ENCODE measurements at places on chromosomes 2 and 18.

DNA sequence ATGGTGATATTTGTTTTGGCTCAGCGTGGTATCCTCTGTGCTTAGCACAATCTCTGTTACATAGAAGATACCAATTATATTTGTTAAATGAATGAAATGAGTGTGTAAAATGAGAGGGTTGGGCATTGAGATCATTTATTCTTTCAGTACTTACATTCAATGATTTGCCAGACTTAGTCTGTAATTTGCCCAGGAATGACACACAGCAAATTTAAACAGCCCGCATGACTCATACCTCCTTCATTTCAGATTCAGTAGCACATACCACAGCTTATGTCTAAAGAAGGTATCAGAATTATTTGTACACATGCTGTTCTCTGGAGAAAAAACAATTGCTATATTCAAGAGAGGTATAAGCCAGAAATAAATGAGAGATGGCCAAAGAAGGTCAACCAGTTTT lies 37.0 kb downstream of the KLHL14 start:
- no peak for DNase-seq

DNA sequence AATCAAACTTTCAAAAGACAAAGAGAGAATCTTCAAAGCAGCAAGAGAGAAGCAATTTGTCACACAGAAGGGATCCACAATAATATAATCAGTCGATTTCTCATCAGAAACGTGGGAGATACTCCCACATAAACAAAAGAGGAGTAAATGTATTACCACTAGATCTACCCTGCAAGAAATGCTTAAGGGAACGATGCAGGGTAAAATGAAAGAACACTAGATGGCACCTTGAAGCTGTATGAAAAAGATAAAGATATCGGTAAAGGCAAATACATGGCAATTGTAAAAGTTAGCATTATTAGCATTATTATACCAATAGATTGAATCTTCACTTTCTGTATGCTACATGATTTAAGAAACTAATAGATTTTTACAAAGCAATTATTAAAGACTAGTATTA lies 677.0 kb downstream of the SUCLG1 start:
- no peak for DNase-seq

- DNase-seq = no peak
Observed at GRCh38 chr2:222582928-222583327, 73.0 kb downstream of the FARSB start.

- no peak for DNase-seq
Observed at GRCh38 chr2:174888646-174889271, 116.4 kb downstream of the CHN1 start.

GRCh38 chr2:134183679-134184078 lies 70.2 kb upstream of the MGAT5 start:
- no peak for DNase-seq

- DNase-seq = no peak
Observed at GRCh38 chr2:54957321-54957999, 92.8 kb downstream of the RTN4 start.

GRCh38 chr2:197078535-197078934 lies 152.0 kb upstream of the PGAP1 start:
- DNase-seq = no peak

- no peak for DNase-seq
Observed at GRCh38 chr2:12107939-12108338, 361.5 kb downstream of the LPIN1 start.

GRCh38 chr2:152420936-152421335 lies 86.0 kb downstream of the FMNL2 start:
- DNase-seq = no peak

Measured in stimulated activated CD4-positive, alpha-beta T cell treated with anti-CD3 and anti-CD28 coated beads, Interleukin-12 subunit alpha, Interleukin-12 subunit beta, amount 100 ng/mL, for 4 hours (primary cell).